ENCODE measurements at places on chromosomes 3 and 15.

DNA sequence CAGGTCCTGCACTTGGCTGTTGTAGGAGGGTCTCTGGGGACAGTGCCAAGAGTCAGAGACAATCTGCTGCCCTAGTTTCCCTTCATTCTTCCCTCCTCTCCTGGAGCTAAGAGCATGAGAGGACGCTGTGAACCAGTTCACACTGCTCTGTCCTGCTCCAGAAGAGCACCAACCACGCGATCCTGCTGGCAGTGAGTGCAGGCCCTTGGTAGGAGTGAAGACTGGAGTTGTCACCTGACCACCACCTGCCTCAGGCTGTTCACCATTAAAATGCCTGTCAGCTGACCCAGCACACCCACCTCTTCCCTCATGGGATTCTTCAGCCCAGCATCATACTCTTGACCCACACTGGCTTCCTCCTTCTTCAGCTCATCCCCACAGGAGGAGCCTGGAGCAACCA lies 2.9 kb downstream of the TM6SF1 start:
- peaks cover 3% of the 10 kb centered on the region for H3K4me1 ChIP-seq
- H3K36me3 ChIP-seq = no peaks in the 10 kb centered on the region
- no peak overlapping the region for H3K4me3 ChIP-seq
- H3K27ac ChIP-seq = no peak overlapping the region
- DNase-seq = no peak
- peaks cover 7% of the 10 kb centered on the region for H3K27me3 ChIP-seq

DNA sequence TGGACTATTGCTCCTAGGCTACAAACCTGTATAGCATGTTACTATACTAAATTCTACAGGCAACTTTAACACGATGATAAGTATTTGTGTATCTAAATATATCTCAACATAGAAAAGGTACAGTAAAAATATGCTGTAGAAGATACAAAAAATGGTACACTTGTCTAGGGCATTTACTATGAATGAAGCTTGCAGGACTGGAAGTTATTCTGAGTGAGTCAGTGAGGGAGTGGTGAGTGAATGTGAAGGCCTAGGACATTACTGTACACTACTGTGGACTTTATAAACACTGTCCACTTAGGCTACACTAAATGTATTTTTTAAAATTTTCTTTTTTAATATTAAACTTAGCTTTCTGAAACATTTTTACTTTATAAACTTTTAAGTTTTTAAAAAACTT lies 140.5 kb upstream of the SGO1 start:
- no peak overlapping the region for H3K4me3 ChIP-seq
- H3K36me3 ChIP-seq = no peaks in the 10 kb centered on the region
- H3K27me3 ChIP-seq = no peaks in the 10 kb centered on the region
- no peaks in the 10 kb centered on the region for H3K4me1 ChIP-seq
- H3K27ac ChIP-seq = no peak overlapping the region
- DNase-seq = no peak

- no peak overlapping the region for H3K27ac ChIP-seq
- H3K27me3 ChIP-seq = no peaks in the 10 kb centered on the region
- no peaks in the 10 kb centered on the region for H3K4me1 ChIP-seq
- no peaks in the 10 kb centered on the region for H3K36me3 ChIP-seq
Measured at GRCh38 chr3:76991165-76991564, 48.7 kb upstream of the ROBO2 start.

GRCh38 chr3:184295771-184296170 lies 3.3 kb upstream of the PSMD2 start:
- H3K4me3 ChIP-seq = no peak overlapping the region
- no peak overlapping the region for H3K27ac ChIP-seq
- no peaks in the 10 kb centered on the region for H3K27me3 ChIP-seq

DNA sequence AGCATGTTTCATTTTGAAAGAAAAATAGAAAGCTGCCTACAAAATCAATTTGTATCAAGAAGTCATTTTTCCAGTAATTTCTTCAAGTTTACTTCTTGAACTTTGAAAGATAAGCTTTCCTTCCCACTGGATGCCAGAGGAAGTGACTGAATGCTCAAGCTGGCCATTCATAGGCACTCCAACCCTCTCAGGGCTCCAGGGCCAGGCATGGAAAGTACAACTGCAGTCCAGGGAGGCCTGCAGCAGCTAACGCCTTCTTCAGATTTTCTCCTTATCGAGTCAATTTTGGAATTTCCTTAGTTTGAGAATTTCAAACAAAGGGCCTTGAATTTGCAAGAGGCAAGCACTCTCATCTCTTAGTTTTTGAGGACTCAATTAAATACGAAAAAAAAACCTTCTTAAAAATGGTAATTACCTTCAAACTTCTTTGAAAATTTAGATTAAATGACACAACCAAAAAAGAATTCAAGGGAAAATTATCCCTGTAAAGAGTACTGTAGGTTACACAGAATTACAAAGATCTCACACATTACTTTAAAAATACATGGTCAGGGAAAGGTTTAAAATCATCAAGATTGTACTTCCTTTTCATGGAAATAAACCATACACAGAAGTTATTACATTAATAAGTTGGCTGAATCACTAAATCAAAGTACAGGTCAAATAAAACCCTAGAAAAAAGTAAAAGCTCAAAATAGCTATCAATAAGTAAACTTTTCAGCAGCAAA lies 2.5 kb downstream of the UBP1 start:
- H3K4me1 ChIP-seq = peaks cover 39% of the 10 kb centered on the region
- H3K27me3 ChIP-seq = no peaks in the 10 kb centered on the region
- H3K27ac ChIP-seq = peak overlapping the region; percentile 98
- no peaks in the 10 kb centered on the region for H3K36me3 ChIP-seq
- H3K4me3 ChIP-seq = peak overlapping the region; percentile 91

- no peak within 1 kb of the TSS for H3K27ac ChIP-seq
- DNase-seq = no peak
- H3K27me3 ChIP-seq = no peaks in the 10 kb centered on the region
- no peaks in the 10 kb centered on the region for H3K4me1 ChIP-seq
- H3K36me3 ChIP-seq = no peaks in the 10 kb centered on the region
Measured at GRCh38 chr3:109136523-109136922, at the start of gene C3orf85. Gene C3orf85 (plus strand): TSS chr3:109136719. CDS start chr3:109136848, 129 bp downstream.

All from pancreas (tissue), 10 donors.